ENCODE measurements at places on chromosomes 2 and 18.

- no peak for DNase-seq
Observed at GRCh38 chr2:121890041-121890440, 134.6 kb downstream of the TSN start.

DNA sequence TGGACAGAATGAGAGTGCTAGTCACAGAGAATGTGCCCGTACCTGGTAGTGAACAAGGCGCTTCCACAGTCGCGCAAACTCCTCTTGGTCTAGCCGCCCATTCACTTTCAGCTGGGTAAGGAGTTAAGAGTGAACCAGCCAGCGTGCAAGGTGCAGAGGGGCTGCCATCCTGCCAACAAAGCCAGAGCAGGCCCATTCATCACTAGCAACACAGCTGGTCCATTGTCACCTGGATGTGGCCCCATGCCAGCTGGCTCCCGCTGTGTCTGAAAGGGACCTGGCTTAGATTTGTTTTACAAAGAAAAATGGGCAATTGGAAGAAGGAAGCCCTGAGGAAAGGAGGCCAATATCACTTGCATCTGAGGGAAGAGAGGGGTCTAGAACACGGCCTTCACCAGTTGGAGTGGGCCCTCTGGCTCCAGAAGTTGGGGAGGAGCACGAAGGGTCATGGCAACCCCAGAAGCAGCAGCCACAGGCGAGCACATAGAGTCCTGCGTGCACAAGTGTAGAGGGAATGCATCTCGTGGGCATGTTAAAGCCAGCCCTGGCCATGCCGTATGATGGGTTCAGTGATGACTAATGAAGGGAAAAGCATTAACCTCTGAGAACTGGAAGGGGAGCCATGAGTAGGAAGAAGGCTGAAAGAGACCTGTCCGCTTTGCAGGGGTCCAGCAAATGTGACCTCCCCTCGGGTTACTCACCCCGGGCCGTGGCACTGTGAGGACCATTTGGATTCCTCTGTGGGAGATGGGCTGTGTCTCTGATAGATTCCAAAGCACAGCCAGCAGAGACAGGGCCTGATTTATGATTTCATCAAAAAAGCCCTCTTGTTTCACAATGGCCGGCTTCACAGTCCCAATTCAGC lies 70.6 kb downstream of the CAPN13 start:
- DNase-seq, result no peak

DNA sequence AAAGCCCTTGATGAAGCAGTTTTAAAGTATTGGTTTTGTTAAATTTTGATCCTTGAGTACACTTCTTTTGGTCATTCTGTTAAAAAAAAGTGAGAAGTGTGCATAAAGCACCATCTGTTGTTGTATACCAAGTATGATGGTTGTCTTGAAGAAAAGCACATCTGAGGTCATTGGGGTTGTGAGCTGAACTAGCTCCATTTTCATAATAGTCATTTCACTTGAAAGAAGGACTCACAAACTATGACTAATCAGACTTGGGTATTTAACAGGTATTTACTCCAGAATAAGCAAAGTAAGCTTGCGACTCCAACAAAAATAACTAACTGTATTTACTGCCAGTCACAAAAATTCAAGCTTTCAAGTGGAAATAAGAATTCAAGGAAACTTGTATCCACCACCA lies 35.1 kb downstream of the CHN1 start:
- no peak for DNase-seq

DNA sequence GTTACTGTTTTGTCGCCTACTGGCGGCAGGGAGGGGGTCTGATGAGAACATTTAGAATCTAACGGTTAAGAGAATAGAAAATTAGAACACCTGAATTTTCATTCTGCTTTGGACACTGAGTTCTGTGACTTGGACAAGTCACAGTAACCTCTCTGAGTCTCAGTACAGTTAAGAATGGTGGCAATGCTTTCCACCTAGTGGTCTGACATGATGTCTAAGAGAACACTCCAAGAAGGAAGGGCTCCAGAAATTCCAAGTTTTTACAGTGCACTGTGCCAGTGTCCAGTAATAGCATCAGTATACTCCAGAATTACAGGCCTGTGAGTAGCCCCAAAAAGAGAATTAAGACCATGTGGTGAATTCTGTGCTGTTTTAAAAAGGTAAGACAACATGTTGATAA lies 174.1 kb upstream of the ZFP36L2 start:
- no peak for DNase-seq

- DNase-seq, result no peak
Observed at GRCh38 chr2:52288596-52288995, 1256.7 kb upstream of the NRXN1 start.
